ENCODE measurements at places on chromosomes 16 and 17.
A peak's percentile ranks its signal among the peaks of the same experiment; 100 is the strongest.

GRCh38 chr17:33192951-33193911, 99.9 kb downstream of the ASIC2 start:
- DNase-seq: no peak

DNA sequence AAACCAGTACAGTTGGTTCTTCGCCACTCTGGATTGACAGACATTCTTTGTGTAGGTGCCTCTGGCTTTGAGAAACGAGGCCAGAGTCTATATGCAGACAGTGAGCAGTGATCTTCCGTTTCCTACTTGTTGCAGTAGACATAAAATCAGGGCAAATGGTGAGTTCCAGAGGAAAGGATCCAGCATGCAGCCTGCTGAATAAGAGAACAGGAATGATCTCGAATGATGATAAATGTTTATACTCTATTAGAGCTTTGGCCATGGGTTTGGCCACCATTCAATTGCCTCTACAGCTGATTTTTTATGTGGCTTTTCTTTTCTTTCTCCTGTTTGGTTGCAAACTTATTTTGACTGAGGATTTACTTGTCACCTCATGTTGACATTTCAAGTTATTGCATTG, 286.7 kb downstream of the IRX3 start:
- no peak for DNase-seq

DNA sequence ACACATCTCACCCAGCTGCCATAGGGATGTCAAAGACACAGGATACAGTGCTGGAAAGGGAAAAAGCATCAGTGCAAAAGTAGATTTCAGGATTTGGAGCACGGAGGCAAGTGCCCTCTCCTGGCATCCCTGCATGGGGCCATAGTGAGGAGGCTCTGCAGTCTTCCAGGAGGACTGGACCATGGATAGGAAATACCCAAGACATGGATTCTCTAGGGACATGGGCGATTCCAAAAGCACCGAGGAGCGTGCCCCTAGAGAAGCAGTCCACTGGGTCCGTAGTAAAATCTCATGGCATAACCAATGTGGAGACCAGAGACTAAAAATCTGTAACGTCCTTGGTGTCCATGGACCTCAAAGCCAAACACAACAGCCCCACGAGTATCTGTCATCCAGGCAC, 818.2 kb downstream of the KCNJ18 start:
- DNase-seq: no peak

DNA sequence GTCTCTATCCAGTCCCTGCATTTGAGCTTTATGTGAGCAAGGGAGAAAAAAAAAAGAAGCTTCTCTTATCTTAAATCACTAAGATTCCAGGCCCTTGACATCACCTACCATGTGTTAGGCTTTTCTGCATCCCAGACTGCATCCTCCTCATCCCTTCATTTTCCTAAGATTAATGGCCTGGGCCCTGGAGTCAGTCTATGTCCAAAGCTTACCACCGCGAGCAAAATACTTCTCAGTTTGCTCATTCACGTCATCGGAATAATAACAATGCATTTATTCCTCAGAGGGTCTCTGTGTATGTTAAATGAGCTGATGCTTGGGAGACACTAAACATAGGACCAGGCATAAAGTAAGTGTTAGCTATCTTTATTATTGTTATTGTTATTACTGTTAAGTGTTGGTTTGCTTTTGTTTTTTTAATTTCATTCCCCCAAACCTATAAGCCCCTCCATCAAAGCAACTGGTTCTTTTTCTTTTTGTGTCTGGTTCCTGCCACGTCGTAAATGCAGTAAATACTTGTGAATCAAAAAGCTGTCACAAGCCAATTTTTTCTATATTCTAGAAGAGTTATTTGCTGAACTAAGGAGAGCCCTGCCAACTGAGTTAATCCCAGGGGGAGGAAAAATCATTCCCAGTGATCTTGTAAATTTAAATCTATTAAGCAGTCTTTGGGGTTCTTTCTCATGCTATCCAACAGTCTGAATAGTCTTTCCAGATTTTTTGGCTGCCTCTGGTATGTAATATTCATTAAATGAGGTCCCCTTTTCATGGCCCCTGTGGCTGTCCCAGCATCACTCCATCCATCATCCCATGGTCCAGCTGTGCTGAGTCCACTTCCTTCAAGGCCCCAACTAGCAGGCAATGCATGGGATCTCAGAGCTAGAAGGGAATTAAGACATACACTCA, 46.5 kb downstream of the VAT1L start:
- no peak for DNase-seq

DNA sequence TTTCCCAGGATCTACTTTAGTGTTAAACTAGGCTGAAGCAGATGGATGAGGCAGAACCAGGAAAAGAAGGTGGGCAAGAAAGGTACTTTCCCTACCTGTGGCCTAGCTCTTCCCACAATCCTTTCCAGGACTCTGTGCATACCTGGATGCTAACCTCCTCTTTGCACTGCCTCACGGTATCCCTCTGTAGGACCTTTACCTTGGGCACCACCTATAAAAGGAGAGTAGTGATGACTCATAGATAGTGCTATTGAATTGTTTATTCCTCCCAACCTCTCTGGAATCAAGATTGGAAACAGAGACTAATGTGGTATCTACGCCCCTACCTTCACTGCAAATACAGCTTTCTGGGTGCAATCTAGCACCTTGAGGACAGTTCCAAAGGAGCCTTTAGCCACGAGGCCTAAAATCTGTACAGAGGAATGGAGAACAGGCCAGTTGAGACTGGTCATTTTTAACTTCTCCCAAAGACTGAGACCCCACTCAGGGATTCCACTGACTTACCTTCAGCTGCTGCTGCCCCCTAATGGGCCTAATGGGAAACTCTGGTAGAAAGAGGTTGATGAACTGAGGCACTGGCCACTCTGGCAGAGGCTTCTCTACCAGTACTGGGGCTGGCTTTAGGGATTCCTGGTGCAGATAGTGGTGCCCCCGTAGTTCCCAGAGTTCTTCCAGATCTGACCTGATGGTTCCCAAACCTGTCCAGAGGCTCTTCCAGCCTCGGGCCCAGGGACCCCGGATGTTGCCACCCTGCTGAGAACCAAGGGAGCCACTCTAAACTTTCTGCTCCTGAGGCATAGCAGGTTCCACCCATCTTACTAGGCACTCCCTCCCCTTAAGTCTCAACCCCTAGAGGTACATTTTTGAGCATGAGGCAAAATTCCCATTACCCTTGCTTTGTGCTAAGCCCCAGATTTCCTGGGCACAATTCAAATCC, 781 bp downstream of the RSKR start:
- peak; percentile 52 for DNase-seq

DNA sequence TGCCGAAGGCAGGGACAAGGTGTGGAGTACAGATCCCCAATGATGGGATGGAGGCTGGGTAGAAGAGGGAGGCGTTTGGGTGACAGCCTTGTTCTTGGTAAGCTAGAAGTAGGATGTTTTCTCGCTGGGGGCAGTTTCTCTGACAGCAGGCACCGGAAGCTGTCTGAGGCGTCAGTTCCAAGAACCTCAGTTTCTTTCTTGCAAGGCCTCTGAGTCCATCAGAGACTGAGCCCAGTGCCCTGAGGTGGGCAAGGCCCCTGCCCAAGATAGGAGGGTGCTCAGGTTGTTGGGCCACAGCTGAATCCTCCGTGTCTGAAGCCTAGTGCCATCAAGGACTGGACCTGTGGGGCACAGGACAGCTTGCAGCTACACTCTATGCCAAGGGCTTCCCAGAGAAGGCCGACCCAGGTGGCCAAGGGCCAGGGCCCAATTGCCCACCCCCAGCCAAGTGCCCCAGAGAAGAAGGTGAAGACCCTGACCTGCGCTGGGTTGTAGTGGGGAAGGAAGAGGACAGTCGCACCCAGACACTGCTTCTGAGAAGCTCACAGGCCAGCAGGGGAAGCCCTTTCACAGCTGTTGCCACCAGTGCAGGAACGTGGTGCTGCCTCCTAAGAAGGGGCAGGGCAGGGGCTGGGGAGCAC, 13.1 kb downstream of the CYB5D2 start:
- peak; percentile 18 for DNase-seq

GRCh38 chr17:42200706-42201457, 6.6 kb upstream of the GHDC start:
- no peak for DNase-seq

DNA sequence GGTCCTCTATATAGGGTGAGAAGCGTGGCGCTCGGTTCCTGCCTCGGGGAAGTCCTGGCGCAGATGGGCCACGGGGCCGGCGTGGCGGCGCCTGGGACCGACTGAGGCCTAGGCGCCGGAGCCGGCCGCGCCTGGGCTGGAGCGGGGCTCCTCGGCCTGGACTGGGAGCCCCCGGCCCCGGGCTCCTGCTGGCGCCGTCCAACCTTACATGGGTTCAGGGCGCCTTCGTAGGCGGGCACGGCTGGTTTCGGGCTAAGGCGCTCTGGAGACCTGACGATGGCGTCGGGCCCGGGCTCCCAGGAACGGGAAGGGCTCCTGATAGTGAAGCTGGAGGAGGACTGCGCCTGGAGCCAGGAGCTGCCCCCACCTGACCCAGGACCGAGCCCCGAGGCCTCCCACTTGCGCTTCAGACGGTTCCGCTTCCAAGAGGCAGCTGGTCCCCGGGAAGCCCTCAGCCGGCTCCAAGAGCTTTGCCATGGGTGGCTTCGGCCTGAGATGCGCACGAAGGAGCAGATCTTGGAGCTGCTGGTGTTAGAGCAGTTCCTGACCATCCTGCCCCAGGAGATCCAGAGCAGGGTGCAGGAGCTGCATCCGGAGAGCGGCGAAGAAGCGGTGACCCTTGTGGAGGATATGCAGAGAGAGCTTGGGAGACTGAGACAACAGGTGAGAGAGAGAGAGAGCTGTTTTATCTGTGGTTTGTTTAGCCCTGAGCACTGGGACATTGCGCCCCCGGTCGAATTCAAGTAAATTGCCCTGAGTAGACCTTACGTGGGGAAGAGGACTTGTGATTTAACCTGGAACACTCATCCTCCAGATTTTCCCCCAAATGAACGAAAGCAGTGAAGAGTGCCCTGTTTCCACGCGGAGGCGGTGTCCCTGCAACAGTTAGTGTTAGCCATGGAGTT, 504 bp downstream of the ZNF263 start:
- DNase-seq: no peak

DNA sequence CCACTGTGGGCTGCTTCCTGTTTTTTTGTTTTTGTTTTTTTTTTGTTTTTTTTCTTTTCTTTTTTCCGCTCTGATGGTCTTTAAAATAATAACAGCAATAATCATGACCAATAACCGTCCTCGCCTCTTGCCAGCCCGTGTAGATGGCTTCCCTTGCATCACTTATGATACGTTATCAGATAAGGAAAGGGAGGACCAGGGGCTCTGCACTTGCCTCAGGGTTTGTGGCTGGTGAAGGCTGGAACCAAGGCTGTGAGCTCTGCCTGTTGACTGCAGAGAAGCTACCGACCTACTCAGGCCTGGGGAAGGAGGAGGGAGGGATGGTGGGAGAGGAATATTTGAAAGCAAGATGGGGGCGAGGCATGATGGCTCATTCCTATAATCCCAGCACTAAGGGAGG, 114.0 kb upstream of the SDK2 start:
- no peak for DNase-seq

DNA sequence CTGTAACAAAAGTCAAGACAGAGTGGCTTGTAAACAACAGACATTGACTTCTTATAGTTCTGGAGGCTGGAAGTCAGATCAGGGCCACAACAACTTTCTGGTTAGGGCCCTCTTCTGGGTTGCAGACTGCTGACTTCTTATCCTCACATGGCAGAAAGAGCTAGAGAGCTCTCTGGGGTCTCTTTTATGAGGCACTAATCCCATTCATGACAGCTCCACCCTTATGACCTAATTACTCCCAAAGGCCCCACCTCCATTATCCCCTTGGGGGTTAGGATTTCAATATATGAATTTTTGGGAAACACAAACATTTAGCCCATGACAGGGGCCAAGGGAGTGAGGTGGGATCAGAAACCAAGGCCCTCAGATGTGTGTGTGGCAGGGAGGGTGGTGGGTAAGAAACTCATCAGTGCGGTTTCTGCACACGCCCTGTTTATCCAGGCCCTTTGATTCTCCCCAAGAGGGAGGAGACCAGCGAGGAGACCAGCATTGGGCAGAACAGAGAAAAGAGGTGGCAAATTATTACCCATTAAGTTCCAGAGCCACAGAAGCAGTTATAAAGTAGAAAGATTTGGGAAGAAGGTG, 74.8 kb downstream of the UTP18 start:
- DNase-seq: no peak

GRCh38 chr17:49715717-49716279, 8.0 kb upstream of the SLC35B1 start:
- peak; percentile 85 for DNase-seq

GRCh38 chr17:4709794-4710692, at the start of gene ARRB2:
Gene ARRB2, plus strand, starts transcription at chr17:4710632. Its CDS starts 90 bp downstream, at chr17:4710722.
- peak; percentile 98 for DNase-seq

- no peak for DNase-seq
These were observed 30.6 kb upstream of the KRT17 start for GRCh38 chr17:41654678-41655607.

DNA sequence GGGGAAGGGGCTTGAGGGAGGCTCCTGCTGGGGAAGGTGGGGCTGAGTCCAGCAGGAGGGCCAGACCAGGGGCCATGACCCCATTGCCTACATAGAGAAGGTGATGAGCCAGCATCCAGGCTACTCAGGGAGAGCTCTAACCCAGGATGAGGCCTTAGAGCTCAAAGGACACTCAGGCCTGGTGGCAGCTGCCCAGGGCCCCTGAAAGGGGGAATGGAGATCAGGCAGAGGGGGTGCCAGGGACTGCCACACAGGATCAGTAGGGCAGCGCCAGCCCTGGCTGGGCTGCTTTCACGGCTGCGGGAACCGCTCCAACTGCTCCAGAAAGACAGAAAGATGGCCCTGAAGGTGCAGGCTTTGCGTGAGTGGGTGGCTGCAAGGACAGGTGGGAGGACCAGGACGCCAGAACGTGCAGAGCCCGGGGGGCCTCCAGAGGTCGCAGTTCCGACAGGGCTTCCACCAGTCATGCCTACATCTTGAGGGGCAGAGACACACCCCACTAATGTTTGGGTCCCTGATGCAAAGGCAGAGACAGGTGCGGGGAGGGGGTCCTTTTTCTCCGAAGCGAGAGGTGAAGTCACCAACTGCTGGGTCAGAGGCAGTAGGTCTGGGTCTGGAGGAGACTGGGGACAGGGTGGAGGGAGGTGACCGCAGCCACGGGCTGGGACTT, 882 bp upstream of the ATP6V0C start:
- no peak for DNase-seq

DNA sequence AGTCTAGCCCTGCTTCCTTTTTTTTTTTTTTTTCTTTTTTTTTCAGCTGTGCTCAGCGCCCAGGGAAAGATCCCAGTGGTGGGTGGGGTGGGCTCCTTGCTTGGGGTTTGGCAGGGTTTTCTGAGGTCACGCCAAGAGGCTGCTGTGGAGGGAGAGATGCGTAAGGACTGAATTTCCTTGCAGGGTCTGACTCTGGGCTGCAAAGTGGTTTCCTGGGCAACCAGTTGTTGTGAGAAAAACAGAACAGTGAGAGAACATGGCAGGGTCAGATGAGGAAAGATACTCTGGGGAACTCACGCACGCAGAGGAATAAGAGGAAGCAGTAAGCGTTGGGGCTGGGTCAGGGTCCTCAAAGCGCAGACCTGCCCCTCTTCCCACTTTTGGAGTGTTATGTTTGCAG, 119.5 kb downstream of the IRF8 start:
- DNase-seq: peak; percentile 35

- no peak for DNase-seq
These were observed 40.3 kb downstream of the TK2 start for GRCh38 chr16:66509576-66509975.

GRCh38 chr17:185445-186138, 4.1 kb upstream of the DOC2B start:
- peak; percentile 37 for DNase-seq

GRCh38 chr16:6698548-6698947, 634.1 kb upstream of the RBFOX1 start:
- DNase-seq: no peak
